HCEC 1CT (cell line): ENCODE measurements at places on chromosomes 11 and 22.

- no peak for DNase-seq
These were observed 65.2 kb downstream of the CACNA1I start for GRCh38 chr22:39635719-39636118.

DNA sequence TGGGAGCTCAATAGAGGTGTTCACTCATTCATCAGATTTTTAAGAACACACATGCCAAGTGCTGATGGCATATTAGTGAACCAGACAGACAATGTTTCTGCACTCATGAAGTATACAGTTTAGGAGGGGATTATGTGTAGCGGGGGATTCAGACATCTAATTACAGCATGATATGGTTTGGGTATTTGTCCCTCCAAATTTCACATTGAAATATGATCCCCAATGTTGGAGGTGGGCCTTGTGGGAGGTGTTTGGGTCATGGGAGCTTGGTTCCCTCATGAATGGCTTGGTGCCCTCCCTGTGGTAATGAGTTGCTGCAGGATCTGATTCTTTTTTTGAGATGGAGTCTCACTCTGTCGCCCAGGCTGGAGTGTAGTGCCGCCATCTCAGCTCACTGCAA is 8.9 kb upstream of the RAB3IL1 start:
- DNase-seq: no peak

GRCh38 chr22:27866135-27867084 is 52.6 kb downstream of the PITPNB start:
- DNase-seq: peak; percentile 99

DNA sequence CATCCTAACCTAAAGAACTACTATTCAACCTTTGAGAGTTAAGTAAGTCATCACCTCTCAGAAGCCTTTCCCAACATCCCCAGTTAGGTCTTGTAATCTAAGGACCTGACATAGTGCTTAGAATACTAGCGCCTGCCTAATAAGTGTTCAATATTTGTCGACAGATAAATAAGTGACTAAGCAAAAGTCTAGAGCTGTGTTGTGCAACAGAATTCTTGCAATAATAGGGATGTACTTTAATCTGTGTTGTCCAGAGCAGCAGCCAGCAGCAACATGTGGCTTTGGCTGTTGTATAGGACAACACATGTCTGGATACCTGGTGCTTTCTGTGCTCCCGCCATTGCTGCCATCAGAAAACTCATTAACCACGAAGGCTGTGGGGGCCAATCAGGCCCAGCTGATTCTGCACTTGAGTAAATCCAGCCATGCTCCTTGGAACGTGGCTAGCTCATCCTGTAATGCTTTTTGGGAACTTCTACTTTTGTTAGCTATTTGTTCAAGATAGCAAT is 66.8 kb upstream of the NTM start:
- DNase-seq: no peak

- DNase-seq: peak; percentile 16
These were observed 9.7 kb upstream of the APOL4 start for GRCh38 chr22:36211237-36211861.

GRCh38 chr11:120337355-120338106 is 1.3 kb downstream of the ARHGEF12 start:
- peak; percentile 25 for DNase-seq

GRCh38 chr11:128323381-128323780 is 264.0 kb downstream of the ETS1 start:
- peak; percentile 40 for DNase-seq

DNA sequence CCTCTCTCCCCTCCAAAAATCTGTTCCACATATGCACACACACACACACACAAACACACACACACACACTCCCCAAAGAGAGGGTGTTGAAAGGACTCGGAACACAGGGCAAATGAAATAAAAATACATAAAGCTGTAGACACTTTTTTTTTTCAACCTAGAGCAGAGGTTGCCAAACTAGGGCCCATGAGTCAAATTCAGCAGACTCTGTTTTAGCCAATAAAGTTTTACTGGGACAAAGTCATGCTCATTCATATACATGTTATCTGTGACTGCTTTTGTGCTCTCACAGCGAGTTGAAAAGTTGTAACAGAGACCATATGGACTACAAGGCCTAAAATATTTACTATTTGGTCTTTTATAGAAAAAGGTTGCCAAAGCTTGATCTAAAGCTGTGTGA is 8.9 kb downstream of the IMMP1L start:
- no peak for DNase-seq

DNA sequence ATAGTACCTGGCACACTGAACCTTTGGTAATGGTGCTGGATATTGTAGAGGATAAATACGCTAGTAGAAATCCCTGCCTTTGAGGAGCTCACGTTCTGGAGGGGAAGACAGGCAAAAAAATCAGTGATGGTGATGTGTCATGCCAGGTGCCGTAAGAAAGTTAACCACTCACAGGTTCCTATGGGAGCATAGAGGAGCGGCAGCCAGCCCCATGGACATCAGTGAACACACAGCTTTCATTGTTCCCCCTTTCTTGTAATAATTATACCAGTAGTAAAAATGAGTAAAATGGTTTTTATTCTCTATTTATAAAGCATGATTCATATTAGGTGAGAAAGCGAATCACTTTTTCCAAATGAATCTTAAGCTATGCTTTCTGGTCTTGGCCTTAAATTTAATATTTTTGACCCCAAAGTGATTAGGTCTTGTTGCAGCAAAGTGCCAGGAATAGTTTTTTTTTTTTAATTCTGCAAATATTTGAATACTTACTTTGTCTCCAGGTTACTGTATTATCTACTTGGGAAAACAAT is 57.9 kb downstream of the UVRAG start:
- no peak for DNase-seq

GRCh38 chr11:66302656-66303055 is 11.0 kb downstream of the TMEM151A start:
- no peak for DNase-seq

- no peak for DNase-seq
These were observed 87.1 kb upstream of the TMEM45B start for GRCh38 chr11:129728581-129728980.

GRCh38 chr11:62137276-62137861 is 13.6 kb downstream of the INCENP start:
- DNase-seq: no peak

GRCh38 chr22:16131918-16132317 is 442.1 kb downstream of the POTEH start:
- DNase-seq: no peak

- no peak for DNase-seq
These were observed 104.5 kb downstream of the CHST1 start for GRCh38 chr11:45560913-45561281.

DNA sequence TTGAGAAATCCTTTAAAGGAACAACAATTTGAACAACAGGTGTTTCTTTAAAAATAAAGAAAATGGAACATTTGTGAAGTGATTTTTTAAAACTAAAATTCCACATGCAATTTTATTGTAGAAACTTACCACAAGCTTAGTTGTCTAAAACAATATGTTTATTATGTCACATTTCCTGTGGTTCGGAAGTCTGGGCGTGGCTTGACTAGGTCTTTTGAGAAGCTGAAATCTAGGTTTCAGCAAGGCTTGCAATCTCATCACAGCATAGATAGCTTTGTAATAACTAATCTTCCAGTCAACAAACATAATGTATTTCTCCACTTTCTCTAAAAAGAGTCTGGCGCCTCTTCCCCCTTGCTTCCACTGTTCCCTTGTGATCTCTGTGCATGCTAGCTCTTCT is 27.0 kb downstream of the MS4A6A start:
- no peak for DNase-seq

DNA sequence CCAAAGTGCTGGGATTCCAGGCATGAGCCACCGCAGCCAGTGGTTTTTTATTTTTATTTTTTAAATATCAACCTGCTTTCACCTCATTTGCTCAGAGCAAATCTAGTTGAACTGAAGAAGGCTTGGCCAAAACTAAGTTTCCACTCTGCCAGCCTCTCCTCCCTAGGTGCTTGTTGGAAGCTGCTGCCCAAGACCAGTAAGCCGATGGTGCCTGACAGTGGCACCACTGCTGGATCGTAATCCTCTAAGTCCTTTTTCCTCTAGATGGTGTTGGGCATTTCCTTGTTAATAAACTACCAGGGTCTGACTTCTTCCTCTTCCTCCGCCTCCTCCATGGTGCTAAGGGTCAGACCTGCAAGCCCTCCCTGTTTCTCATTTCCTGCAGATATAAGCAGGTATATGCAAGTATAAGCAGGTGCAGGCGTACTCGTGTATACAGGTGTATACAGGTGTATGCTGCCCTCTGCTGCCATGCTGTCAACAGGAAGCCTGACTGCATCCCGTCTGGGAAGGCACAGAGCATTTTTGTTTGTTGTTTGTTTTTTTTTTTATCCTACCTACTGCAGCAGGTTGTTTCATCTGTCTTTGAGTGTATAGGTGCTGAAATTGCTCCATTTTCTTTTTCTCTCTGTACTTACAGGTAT is 1.6 kb downstream of the NADSYN1 start:
- DNase-seq: no peak

- DNase-seq: peak; percentile 41
These were observed 14.8 kb downstream of the BRD1 start for GRCh38 chr22:49812838-49813237.

- DNase-seq: no peak
These were observed 33.6 kb upstream of the CLMP start for GRCh38 chr11:123228496-123229163.

- DNase-seq: no peak
These were observed 9.0 kb downstream of the SYT7 start for GRCh38 chr11:61571869-61572268.

GRCh38 chr11:48101958-48102357 is 114.7 kb upstream of the OR4B1 start:
- no peak for DNase-seq

DNA sequence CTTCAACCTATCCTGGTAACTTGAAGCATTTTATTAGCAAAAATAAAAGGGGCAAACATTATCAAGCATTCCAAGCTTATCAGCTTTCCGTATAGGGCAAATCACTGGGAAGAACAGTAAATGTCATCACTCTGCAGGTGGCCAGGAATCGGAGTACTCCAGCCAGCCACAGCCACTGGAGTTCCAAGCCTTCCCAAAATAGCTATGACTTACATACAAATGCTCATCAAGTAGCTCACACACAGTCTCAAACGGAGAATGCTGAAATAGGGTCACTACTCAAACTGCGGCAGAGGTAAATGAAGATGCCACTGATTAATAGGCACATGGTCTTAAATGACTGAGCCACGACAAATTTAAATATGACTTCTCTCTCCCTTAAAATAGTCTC is 2.1 kb downstream of the USP28 start:
- no peak for DNase-seq

DNA sequence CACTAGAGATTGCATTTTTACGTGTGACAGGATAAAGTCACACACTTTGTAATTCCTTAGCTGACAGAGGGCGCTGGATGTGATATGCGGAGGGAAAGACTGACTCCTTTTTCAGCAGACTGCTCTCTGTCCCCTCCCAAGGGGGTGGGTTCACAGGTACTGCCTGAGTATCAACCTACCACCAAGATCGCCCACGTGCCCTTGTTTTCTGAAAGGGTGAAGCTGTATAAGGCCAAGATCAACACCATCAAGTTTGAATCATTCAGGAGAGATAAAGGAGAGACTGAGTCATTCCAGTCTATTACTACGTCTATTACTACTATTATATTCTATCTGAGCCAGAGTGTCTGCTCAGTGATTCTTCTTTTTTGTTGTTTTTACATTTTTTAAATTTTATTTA is 30.7 kb downstream of the BUD13 start:
- DNase-seq: no peak

DNA sequence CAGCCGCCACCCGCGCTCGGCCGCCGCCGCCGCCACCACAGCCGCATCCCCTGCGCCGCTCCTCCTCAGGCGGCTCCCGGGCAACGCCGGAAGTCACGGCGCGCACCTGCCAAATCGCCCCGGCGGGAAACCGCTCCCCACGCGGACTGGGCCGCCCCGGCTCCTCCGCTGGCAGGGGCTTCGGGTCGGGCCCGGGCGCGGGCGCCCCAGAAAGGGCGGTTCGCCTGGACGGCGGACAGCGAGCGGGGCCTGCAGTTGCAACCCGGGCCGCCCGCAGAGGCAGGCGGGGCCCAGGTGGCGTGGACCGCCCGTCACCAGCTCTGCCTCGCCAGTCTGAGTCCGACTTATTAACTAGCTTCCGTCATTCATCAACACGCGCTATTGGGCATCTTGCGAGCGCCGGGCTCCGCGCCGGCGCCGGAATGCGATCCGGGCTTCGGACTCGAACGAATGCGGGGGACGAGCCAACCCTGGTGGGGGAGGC is at the start of gene HIRA:
TSS of gene HIRA (minus strand) at position 85 of the 484 bp plus-strand sequence. CDS start 257 bp downstream, outside the sequence.
- peak; percentile 74 for DNase-seq

- DNase-seq: no peak
These were observed 74.6 kb downstream of the PTPRJ start for GRCh38 chr11:48054994-48055291.

DNA sequence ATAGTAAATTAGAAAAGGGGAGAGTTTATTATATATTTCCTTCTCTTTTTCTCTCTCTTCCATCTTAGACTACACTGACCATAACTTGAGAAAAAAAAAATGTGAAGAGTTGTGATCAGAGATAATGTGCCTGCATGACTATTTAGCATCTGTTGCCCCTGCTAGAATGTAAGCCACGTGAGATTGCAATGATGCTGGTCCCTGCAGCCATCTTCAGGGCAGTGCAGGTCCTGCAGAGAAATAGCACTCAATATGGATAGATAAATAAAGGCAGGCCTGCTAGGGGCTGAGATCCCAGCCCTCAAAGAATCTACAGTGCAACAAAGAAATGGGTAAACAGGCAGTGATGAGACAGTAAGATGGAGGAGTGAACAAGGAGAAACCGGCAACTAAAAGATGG is 7.8 kb upstream of the DKK3 start:
- no peak for DNase-seq

- DNase-seq: peak; percentile 21
These were observed 48.8 kb downstream of the ABTB2 start for GRCh38 chr11:34308913-34309585.
